ENCODE measurements at places on chromosomes 3 and 15.

DNA sequence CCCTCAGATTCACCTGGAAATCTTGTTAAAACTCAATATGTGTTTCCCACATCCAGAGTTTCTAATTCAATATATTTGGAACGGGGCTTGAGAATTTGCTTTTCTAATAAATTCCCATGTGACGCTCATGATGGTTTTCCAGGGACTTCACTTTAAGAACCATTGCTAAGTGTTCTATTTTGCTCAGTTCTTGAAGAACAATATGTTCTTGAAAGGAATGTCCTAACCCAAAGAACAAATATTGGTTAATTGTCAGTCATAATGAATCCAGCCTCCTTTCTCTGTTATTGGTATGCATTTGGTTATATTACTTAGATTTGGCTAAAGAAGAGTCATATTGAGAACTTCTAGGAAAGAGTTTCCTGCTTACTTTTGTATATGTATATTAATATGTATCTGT lies 4.4 kb upstream of the PLSCR2 start:
- DNase-seq, result no peak

DNA sequence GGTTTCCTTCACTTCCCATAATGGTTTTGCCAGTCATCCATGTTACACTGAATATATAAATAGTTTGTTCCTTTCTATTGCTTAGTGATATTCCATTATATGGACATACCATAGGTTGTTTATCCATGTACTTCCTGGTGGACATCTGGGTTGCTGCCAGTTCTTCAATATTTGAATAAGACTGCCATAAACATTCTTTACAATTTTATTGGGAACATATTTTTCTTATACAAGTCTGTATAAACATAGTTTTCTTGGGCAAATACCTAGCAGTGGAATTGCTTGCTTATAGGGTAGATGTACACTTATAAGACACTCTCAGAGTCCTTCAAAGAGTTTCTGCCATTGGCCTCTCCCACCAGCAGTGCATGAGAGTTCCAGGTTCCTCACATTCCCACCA lies 231.4 kb downstream of the OPA1 start:
- no peak for DNase-seq

DNA sequence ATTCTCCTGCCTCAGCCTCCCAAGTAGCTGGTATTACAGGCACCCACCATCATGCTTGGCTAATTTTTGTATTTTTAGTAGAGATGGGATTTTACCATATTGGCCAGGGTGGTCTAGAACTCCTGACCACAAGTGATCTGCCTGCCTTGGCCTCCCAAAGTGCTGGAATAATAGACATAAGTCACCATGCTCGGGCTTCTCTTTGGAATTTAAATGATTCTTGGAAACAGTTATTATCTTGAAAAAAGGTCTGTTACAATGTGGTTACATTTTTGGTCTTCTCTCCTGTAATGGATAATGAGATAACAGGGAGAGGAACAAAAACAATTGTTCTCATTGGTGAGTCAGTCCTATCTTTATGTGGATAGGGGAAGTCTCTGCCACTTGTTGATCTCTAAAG lies 59.8 kb upstream of the AADACL2 start:
- DNase-seq, result peak; percentile 94

DNA sequence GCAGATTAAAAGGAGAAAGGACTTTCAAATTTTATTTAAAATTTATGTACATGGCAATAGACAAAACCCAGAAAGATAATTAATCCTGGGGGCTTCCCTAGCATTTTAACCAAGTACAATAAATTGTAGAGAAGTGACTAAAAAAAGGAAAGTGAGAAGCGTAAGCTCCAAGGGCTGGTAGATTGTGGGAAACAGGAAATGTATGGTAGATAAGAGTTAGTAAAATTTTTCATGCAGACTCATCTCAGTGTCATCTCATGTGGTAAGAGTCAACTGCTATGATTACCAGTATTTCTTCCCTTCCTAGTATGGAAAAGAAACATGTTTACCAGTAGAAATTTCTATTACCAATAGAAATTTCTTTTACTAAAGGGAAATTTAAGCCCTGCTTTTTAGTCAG lies 464.3 kb upstream of the AGTR1 start:
- DNase-seq, result peak; percentile 71

- DNase-seq, result peak; percentile 88
Observed at GRCh38 chr3:14124223-14124614, 451 bp downstream of the CHCHD4 start.

DNA sequence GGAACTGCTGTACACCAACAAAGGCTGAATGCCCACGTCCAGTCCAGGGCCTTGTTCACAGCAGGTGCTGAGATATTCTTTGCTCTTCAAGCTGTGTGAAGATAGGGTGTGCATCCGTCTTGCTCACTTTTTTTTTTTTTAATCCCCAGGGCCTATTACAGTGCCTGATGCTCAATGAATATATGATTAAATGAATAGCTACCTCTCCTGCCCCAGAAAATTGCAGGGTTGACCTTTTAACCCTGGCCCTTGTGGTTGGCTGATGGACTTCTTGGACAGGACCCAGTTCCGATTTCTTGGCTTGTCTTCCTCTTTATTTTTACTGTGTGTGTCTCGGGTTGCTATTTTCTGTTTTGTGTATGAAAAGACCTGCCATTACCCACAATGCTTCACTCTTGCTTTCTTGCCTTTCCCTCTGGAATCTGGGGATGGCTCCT lies 2.9 kb upstream of the FYTTD1 start:
- peak; percentile 69 for DNase-seq

GRCh38 chr15:82763361-82764116 lies 42.3 kb downstream of the FSD2 start:
- no peak for DNase-seq

- DNase-seq, result no peak
Observed at GRCh38 chr15:35491999-35492398, 54.0 kb downstream of the DPH6 start.

DNA sequence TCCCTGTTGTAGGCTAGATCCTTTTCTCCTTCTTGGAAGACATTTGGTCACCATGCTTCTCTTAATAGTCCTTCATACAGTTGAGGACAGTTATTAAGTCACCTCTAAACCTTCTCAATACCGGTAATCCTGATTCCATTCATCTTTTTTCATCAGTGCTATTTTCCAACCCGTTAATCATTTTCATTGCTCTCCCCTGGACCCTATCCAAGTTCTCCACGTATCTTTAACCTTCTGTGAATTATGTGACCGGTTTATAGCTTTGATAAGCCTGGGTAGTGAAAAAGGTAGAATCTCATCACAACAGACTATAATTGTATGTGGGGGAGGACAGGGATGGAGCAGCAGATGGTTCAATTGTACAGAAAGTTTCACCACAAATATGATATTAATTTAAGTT lies 168.5 kb downstream of the MECOM start:
- DNase-seq, result no peak

- DNase-seq, result peak; percentile 25
Observed at GRCh38 chr15:55742927-55743728, at the start of gene PRTG. PRTG (minus strand) TSS chr15:55743152; CDS start chr15:55742931, 221 bp downstream.

- no peak for DNase-seq
Observed at GRCh38 chr15:27260523-27260922, 289.5 kb downstream of the GABRG3 start.

DNA sequence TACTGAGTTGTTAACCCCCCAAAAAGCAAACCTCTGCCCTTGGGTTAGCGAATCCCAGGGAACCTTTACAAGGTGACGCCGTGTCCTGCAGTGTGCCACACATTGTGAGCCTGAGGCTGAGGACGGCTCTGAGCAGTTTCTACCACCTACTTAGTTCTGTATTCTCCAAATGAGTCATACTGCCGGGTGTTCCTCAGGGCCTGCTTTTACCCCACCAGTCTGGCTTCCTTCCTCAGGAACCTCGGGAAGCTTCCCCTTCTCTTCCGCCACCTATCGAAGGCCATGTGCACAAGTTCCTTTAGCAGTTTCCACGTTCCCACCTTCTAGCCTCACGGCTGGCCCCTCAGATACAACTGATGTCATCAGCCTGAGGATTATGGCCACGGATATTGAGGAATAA lies 384.0 kb upstream of the TPM1 start:
- DNase-seq, result no peak

- DNase-seq, result peak; percentile 25
Observed at GRCh38 chr15:35479423-35479822, 66.5 kb downstream of the DPH6 start.

DNA sequence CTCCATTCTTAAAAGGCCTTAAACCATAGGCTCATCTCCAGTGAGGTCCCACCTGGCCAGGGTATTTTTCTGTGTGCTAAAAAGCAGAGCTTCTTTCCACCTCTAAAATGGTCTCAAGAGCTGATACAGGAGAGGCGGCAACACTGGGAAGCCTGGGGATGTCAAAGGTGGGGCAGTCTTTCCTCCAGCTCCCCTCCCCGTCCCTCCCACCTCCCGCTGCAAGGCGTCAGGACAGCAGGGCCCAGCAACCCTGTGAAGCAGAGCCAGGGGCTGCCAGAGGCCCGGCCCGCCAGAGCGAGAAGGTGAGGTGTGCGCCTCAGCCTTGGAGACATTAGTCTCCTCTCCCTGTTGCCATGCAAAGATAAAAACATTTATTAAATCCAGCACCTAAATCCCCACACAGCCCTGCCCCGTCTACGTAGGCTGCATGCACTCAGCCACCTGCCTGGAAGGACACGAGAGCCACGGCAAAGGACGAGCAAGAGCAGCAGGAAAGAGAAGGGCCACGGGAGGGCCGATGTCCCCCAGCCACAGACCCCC lies 75.6 kb downstream of the FAM174B start:
- DNase-seq, result no peak

Measured in OCI-M1 (cell line).